ENCODE measurements at places on chromosomes 2 and 18. TPM values are rescaled to one million over a fixed set of nuclear protein-coding genes. Genes with fewer than 3 reads are reported as not detected.

The EPG5 gene
- total RNA-seq: 11.5 TPM

The KCNIP3 gene
- total RNA-seq: 0.35 TPM

The PDE1A gene
- total RNA-seq: 0.28 TPM

The CFAP65 gene
- under 0.01 TPM for total RNA-seq

The STAT1 gene
- 75.0 TPM for total RNA-seq

The C1GALT1C1L gene
- total RNA-seq: 0.20 TPM

The ACADL gene
- total RNA-seq: not detected

The CENPO gene
- 32.6 TPM for total RNA-seq

The ADRA2B gene
- total RNA-seq: not detected

The SYT4 gene
- not detected for total RNA-seq

The SPP2 gene
- total RNA-seq: not detected

The EIF2B4 gene
- total RNA-seq: 36.6 TPM

The RGPD4 gene
- total RNA-seq: not detected

- no peak for DNase-seq
Measured at GRCh38 chr2:149167001-149167780, 128.7 kb downstream of the LYPD6B start.

- no peak for DNase-seq
Measured at GRCh38 chr2:191864628-191865374, 17.9 kb upstream of the CAVIN2 start.

- no peak for DNase-seq
Measured at GRCh38 chr2:124187948-124188347, 162.9 kb downstream of the CNTNAP5 start.

GRCh38 chr18:73110307-73110706 is 242.5 kb upstream of the NETO1 start:
- no peak for DNase-seq

DNA sequence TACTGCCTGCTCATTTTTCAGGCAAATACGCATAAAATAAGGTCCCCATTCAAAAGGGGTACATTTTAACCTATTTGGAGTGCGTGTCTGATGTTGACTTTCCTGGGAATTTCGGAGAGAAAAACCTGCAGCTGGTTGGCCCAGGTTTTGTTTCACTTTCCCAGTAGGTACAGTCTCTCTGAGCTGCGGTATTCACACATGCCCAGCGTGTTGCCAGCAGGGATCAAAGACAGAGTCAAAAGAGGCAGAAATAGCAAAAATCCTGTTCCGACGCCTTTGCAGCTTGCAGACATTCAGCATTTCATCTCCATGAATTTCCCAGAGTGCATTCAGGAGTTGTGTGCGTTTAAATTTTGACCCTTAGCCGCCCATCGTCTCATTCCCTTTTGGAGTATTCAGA is 855.4 kb upstream of the CELF4 start:
- no peak for DNase-seq

GRCh38 chr2:134103196-134103595 is 150.7 kb upstream of the MGAT5 start:
- DNase-seq: no peak

DNA sequence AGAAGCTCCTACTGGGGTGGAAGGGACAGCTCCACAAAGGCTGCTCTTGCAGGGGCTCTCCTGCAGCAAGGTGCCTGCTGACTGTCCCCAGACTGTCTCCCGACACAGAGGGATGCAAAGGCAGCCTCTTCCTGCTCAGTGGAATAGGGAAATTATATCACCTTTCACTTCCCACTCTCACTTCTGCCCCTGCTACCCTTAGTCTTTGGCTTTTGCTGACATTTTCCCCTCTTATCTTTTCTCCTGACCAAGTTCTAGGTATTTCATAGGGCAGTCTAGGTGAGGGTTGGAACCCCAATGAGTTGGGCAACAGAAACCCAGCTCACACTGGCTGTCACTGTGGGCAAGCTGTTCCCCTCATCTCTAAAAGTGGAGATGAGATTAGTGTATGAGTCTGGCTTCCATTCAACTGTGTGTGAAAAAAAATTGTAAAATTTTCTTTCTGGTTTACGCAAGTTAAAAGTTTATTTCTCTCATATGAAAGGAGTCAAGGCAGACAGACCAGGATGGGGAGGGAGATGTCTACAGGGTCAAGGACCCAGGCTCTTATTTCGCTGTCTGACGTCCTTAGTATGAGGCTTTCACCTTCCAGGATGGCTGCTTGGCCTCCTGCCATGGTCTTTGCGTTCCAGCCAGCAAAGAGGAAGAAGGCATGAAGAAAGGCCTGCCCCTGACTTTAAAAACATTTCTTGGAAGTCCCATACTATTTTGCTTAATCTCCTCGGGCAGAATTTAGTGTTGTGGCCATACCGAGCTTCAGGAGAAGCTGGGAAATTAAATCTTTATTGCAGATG is 7.5 kb upstream of the MOCOS start:
- DNase-seq: peak; percentile 50

GRCh38 chr2:200054681-200055468 is 99.5 kb downstream of the MAIP1 start:
- no peak for DNase-seq

DNA sequence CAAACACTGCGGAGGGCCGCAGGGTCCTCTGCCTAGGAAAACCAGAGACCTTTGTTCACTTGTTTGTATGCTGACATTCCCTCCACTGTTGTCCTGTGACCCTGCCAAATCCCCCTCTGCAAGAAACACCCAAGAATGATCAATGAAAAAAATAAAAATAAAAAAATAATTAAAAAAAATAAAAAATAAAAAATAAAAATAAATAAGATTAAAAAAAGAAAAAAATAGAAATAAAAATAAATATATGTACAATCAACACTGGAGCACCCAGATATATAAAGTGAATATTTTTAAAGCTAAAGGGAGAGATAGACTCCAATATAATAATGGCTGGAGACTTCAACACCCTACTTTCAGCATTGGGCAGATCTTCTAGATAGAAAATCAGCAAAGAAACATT is 23.8 kb upstream of the EML6 start:
- DNase-seq: no peak

DNA sequence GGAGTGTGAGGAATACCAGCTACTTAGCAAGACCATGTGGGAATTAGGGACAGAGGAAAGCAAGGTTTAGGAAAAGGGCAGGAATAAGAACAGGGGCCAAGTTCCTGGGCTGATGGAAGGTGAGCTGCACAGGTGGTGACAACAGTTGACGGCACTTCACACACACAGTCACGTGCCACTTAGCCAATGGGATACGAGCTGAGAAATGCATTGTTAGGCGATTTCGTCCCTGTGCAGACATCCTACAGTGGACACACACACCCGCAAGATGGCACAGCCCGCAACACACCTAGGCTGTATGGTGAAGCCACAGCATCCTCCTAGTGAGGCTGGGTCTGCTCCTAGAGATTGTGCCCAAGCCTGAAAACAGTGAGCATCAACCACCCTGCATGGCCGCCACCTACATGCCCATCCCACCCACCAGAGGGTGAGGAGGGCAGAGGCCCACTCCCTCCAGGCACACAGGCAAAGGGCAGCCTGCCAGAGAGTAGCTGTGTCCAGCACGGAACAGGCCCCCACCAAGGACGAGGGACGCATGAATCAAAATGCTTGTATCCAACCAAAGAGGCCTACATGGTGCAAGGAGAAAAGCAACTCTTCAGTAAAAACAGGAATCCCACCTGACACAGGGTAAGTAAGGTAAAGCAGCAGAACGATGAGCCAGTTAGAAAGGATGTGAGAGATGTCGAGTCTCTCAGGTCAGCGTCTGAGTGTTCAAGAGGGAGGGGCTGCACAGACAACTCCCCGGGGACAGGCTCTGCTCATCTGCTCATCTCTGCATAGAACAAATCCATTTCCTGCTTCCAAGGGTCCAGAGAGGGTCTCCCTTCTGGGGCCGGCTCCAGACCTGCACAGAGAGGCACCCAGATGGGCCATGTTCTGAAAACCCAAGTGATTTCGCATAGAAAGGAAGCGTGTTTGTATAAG is 51.3 kb downstream of the ZNF516 start:
- DNase-seq: no peak

- DNase-seq: no peak
Measured at GRCh38 chr2:111652038-111652437, 232.0 kb downstream of the ANAPC1 start.

DNA sequence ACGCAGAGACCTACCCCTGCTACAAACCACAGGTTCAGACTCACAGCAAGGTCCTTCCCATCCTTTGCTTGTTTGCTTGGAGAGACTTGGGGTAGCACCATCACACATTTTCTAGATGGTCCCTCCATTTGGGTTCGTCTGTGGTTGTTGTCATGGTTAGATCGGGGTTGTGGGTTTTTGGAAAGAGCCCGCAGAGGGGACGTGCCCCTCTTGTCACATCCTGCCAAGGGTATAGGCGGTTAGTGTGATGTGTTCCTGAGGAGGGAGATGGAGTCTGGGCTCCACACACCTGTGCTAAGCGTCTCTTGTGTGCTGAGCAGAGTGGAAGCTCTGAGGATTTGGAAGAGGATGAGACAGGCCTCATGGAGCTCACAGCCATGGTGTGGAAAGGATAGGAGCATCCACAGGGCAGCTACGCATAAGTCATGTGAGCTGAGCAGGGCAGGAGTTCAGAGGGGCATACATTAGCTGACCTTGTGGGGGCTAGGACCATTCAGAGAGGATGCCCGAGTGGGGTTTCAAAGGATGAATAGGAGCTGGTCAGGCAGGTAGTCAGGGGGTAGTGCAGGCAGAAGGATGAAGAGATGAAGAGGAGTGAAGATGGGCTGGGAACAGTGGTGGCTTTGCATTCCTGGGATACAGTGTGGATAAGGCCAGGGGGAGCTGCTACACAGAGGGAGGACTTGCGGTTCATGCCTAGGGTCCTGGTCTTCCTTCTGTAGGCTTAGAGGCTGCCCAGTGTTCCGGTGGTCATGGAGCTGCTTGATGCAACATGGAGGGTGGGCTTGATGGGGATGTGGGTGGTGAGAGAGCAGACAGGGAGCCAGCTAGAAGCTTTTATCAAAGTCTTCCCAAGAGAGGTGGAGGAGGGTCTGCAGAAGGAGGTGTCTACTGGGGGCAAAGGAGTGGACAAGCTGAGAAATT is 62.9 kb downstream of the ACKR3 start:
- DNase-seq: no peak

GRCh38 chr2:80330527-80331450 is 26.2 kb upstream of the LRRTM1 start:
- no peak for DNase-seq

DNA sequence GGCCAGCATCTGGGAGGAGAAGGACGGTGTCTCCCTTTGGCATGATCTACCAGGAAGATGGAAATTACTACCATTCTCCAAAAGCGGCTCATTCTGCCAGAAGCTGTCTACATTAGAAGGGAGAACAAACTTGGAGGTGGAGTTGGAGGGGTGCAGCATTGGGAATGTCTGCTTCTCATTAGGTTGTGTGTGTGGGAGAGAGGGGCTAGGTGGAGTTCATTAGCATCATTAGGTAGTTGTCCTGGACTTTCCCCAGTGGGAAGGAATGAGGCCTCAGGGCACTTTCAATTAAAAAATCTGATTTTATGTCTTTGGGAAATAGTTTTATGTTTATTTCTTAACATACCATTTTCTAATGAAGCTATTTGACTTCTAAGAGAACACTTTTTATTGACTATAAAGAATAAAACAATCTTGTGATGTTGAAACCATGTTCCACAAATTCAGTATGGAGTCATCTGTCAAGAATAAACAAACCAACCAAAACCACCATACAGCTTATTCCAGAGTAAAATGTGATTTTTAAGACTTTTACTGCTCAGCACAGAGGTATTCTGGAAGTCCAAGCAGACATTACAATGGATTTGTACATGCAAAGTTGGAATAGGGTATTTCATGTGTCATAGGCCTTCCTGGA is 60.6 kb downstream of the VAPA start:
- no peak for DNase-seq

GRCh38 chr2:233698740-233699139 is 6.0 kb downstream of the UGT1A6 start:
- no peak for DNase-seq

- DNase-seq: no peak
Measured at GRCh38 chr2:227536445-227536844, 62.2 kb upstream of the SCYGR2 start.

DNA sequence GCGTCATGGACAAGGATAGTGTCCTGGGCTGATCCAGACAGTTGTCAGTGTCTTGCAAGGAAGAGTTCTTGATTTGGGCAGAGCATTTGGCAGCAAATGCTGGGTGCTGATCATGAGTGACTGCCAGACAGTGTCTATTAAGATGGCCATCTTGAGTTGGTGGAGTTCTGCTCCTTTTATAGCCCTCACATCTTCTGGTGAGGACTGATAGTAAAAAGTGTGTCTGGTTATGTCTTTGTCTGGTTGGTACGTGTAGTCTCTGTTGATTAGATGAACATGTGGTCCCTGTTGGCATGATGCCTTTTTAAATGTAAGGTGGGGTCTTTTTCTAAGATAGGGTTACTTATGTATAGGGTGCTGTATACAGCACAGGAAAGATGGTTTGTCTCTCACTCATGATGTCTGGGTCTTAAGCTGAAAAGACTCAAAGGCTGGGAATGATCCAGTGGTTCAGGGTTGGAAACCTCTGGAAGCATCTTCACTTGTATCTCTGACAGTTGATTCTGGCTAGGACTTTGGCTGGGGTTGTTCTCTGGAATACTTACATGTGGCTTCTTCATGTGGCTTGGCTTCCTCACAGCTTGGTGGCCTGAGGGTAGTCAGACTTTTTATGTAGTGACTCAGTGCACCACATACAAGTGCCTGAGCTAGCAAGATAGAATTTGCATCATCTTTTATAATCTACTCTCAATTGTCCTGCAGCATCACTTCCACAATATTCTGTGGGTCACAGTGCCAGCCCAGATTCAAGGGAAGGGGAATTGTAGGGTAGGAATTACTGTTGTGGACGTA is 11.8 kb downstream of the MTX2 start:
- DNase-seq: no peak

DNA sequence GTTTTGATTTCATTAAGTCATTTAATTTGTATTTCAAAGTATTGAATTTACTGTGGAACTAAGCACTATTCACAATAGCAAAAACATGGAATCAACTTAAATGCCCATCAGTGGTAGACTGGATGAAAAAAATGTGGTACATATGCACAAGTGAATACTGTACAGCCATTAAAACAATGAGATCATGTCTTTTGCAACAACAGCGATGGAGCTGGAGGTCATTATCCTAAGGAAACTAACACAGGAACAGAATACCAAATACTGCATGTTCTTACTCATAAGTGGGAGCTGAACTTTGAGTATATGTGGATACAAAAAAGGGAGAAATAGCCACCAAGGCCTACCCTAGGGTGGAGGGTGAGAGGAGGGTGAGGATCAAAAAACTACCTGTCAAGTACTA is 164.4 kb downstream of the BABAM2 start:
- DNase-seq: no peak

DNA sequence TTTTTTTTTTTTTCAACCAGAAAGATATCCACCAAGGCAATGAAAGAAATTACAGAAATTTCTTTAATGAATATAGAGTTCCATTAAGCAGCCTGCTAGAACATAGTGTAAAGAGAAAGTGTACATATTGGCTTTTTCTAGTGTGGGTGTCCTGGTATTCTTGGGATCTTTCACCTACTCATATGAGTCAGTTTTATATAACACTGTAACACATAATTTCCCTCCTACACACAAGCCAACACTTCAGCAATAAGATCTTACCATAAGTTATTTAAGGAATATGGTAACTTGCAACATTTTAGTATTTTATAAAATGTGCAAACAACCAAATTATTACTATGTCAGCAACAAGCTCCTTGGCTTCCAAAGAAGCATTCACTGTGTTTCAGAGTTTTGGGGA is 59.9 kb downstream of the ZRANB3 start:
- no peak for DNase-seq

GRCh38 chr2:64840426-64840881 is 148.7 kb upstream of the SLC1A4 start:
- no peak for DNase-seq
